ENCODE measurements at places on chromosomes 6 and 20.

DNA sequence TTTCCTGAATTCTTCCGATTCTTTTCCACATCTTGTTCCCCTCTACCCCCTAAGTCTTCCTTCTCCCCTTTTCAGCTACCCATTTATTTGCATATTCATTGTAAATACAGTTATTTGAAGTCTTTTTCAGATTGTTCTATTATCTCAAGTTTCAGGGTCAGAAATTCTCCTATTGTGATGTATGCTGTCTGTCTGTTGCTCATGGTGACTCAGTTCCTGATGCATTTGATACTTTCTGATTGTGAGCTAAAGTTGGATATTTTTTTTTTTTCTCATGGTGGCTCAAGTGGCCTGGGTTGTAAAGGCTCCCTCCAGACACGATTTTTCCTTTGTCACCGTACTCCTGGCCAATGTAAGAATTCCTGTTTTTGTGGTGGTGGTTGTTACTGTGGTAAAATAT, 4.9 kb upstream of the PI16 start:
- DNase-seq = peak; percentile 69

DNA sequence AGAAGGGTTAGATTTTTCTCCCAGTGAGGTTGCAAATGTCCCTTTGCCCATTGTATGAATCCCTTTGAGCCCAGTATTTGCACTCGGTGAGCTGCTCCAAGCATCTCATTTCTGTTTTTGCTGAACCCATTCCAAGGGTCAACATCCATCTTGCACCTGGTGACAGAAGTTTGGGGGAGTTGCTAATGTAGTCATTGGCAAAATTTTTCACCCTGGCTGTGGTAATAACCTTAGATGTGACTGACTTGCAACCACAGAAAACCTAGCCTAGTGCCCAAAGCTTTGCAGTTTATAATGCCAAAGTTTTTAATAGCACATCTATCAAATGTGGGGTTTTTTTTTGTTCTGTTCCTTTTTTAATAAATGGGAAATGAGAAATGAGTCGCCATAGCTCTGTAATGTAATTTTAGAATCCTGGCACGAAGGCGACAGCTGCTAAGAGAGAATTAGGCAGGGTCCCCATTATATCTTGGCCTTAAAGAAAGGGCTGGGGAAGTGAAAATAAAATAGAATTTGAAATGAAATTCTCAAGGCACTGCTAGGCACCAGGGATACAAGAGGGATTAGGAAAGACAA, 682.8 kb downstream of the KIF16B start:
- DNase-seq = no peak

GRCh38 chr6:167350731-167351655, 26.1 kb downstream of the TTLL2 start:
- peak; percentile 49 for DNase-seq

- DNase-seq = no peak
Observed at GRCh38 chr20:22584922-22585785, 782 bp upstream of the FOXA2 start.

- peak; percentile 88 for DNase-seq
Observed at GRCh38 chr6:146997062-146997461, 207.2 kb upstream of the STXBP5 start.

DNA sequence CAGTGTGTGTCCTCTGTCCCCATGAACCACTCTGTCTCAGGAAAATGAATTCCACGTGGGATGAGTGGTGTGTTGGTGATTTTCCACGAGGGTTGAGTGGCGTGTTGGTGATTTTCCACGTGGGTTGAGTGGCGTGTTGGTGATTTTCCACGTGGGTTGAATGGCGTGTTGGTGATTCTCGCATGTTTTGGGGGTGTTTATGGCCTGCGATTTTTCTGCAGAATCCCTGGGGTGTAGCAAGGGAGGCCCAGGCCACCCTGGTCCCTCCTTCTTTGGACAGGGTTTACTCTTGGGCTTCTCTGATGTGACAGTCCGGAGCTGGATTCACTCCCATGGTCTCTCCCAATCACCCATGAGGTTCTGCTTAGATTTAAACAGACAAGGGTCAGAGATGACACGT, 90.6 kb upstream of the FRMD1 start:
- DNase-seq = no peak

GRCh38 chr6:128275681-128276080, 244.7 kb downstream of the PTPRK start:
- peak; percentile 19 for DNase-seq

GRCh38 chr6:167209577-167209975, 51.8 kb upstream of the GPR31 start:
- DNase-seq = no peak

DNA sequence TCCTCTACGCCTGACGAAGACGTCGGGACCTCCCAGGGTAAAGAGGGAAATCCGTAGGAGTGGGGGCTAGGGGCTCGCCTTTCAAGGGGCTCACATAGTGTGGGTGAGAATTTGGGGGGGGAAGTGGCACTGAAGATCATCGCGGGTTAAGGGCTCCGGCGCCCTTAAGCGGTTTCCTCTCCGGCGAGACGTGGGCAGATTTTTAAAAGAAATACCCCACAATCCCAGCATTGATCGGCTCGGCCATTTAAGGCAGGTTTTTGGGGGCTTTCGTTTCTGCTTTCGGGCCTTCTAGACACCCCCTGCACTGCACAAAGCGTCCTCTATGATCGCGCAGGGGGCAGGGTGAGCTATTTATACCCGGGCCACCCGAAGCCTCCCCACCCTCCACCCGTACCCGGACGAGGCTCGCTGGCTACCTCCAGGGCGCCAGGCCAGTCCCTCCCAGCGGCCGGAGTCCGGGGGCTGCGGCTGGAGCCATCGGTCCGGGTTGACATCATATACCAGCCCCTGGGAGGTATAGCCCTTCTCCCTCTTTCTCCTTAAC, 1.2 kb downstream of the NKX2-2 start:
- no peak for DNase-seq

- no peak for DNase-seq
Observed at GRCh38 chr6:54377776-54378175, 69.5 kb downstream of the TINAG start.

DNA sequence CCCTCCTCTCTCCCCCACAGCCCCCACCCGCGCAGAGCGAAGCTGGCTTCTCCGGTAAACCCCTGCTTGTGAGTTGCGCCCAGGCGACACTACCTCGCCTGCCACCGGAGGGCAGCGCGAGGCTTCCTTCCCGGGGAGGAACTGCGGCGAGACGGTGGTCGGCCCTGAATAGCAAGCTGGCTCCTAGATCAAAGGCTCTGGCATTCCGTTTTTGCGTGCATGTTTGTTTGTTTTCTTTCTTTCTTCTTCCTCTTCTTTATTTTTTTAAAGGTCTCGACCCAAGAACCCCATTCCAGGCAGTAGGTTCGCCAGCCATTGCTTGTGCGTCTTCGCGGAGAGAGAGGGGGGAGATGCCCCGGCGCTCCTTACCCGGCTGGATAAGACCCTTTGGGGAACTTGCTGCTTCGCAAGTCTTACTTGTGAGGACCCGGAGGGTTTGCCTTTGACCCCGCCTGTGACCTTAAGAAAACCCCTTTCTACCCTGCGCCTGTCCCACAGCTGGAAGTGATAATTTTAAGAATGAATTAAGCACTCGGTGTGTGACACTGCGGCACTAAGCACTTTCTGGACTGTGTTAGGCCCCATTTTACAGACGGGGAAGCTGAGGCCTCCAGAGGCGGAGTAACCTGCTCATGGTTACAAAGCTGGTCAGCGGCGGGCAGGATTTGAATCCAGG, 92.7 kb upstream of the SIRPA start:
- DNase-seq = peak; percentile 66

DNA sequence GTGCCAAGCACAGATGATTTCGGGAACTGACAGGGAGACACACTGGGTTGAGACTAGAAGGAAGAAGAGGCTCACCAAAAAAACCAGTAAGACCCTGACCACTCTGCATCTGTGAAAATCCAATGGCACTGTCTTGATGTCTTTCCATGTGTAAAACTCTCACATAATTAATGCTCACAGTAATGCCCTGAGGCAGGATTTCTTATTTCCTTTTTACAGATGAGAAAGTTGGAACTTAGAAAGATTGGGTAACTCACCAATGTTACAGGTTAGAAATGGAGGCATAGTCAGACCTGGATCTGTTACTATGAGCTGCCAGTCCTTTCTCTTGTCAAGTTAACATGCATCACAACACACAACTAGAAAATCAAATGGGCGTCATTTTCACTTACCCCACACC, 151.0 kb upstream of the MCHR2 start:
- no peak for DNase-seq

- peak; percentile 12 for DNase-seq
Observed at GRCh38 chr6:23953976-23954375, 172.0 kb upstream of the NRSN1 start.

DNA sequence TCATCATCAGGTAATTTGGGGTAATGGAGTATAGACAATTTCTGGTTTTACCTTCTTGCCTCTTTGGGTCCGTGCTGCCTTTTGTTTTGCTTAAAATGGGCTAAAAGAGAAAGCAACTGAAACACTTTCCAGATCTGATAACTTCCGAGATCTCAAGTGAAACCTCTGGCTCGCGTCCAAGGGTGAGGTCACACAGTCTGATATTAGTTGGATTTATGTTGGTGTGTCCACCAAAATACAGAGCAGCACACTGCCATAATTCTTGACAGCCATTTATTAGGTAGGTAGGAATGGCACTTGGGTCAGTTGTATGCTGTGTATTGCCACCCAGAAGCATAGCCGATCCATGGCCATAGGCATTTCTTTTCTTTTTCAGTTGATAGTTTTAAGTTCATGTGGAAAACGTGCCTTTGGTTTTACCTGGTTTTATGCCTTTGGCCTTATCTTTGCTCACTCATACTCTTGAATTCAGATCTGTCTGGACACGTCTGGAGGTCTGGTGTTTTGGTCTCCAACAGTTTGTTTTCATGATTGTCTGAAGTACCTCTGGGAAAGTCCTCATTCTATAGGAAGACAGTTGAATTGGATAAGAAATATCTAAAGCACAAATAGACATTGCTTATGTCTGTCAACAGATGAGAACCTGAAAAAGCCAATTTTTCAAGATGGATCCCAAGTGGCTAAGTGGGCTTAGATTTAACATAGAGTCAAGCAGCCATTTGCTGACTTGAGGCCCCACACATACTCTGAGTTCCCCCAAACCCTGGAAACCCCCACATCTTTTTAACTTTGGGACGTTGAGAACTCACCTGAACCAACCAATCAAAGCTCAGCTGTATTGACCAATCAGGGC, 320.8 kb downstream of the SOX4 start:
- DNase-seq = peak; percentile 46

- no peak for DNase-seq
Observed at GRCh38 chr6:79607000-79607399, 24.1 kb upstream of the SH3BGRL2 start.

- DNase-seq = no peak
Observed at GRCh38 chr6:74550821-74551220, 655.0 kb downstream of the COL12A1 start.

GRCh38 chr20:8423482-8423881, 291.4 kb downstream of the PLCB1 start:
- DNase-seq = no peak

DNA sequence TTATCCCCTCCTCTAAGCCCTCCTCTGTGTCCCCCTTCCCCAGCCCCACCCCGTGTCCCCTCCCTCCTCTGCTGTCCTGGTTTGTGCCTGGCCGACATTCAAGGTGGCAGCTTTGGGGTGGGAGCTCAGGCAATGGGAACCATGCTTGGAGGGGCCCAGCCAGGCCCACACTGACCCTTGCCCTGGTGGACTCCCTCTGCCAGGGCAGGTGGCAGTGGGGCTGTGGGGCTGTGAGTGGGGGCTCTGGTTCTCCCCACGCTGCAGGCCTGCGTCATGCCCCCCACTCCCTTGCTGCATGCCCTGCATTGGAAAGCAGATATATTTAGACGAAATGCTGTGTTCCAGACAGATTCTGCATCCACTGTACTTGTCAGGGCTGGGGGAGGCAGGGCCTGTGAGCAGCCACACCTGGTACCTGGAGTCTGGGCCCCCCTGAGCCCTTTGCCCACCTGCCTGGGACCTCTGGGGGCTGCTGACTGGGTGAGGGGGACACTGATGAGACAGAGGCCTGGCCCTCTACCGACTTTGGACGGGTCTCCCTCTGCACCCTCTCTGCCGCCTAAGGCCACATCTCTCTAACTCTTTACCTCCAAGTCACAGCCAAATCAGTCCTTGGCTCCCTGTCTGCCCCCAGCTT, 14.2 kb downstream of the DLGAP4 start:
- DNase-seq = no peak

GRCh38 chr6:3371222-3371949, 85.5 kb downstream of the SLC22A23 start:
- DNase-seq = no peak

GRCh38 chr6:73109659-73110058, 115.6 kb downstream of the KHDC1L start:
- DNase-seq = no peak

GRCh38 chr6:514396-514978, 122.9 kb downstream of the IRF4 start:
- DNase-seq = no peak

GRCh38 chr6:168313431-168314011, 6.1 kb downstream of the DACT2 start:
- DNase-seq = no peak

GRCh38 chr6:113172531-113172966, 684.6 kb upstream of the MARCKS start:
- DNase-seq = no peak

DNA sequence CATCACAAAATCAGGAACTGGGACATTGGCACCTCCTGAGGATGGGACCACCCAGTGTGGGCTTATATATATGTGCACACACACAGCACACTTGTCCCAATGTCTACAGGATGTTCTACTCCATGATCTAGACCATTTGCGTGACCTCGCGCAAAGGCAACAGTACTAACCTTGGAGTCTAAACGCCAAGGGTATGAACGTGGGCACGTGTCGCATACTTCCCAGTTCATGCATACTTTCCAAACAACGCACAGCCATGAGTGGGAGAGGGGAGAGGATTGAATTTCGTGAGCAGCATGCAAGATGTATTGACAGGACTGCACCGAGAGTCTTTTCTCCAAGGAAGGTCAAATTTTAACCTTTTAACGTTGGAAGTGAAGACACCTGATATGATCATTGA, 214.2 kb upstream of the QKI start:
- DNase-seq = no peak

GRCh38 chr20:58021481-58021880, 207.0 kb downstream of the ANKRD60 start:
- peak; percentile 5 for DNase-seq

DNA sequence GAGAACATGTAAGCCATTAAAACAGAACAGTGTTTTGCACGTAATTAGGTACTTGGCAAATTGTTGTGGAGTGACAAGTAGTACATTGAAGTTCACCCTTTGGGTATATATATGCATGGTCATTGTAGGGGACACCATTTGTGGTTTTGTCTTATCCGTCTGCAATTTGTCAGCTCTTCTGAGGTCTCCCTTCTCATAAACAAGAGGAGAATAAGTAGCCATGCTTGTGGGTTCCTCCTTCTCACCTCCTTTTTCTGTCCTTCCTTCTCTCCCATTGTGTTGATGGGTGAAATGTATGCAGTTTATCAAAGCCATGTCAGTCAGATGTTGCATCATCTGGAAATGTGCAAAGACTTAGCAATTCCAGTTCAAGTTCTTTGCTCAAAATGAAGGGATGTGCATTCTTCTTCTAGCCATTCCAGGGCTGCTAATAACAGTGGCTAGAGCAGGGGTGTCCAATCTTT, 70.9 kb downstream of the QKI start:
- DNase-seq = peak; percentile 11

GRCh38 chr6:29941016-29941415, 1.3 kb upstream of the HLA-A start:
- peak; percentile 42 for DNase-seq

- DNase-seq = no peak
Observed at GRCh38 chr6:167580619-167580911, 246.1 kb upstream of the AFDN start.

- no peak for DNase-seq
Observed at GRCh38 chr6:11366934-11367637, 134.6 kb upstream of the NEDD9 start.

- DNase-seq = no peak
Observed at GRCh38 chr6:756224-756623, 63.3 kb upstream of the EXOC2 start.
